ENCODE measurements at places on chromosomes 1 and 21.

GRCh38 chr21:16983420-16983819 is 529.4 kb upstream of the CXADR start:
- no peak for DNase-seq

GRCh38 chr1:21325231-21325718 is 35.0 kb upstream of the ECE1 start:
- no peak for DNase-seq

DNA sequence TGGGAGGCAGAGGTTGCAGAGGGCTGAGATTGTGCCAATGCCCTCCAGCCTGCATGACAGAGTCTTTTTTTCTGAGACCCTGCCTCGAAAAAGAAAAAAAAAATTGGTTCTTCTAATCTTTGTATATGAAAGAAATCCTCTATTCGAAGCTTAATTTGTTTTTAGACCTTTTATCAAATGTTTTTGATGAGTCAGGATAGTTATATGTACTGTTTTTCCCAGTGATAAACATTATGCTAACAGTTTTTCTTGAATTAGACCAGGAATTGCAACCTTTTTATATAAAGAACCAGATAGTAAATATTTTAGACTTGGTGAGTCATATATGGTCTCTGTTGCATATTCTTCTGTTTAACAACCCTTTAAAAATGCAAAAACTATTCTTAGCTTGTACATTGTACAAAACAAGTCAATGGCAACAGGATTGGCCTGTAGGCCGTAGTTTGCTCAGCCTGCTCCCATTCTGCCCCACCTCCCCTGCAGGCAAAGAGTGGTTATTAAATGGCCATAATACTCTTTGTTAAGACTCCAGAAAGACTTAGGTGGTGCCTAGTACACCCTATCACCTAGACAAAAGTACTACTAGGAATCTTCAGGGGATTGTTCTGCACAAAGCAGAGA is 45.2 kb downstream of the LYST start:
- DNase-seq, result no peak

DNA sequence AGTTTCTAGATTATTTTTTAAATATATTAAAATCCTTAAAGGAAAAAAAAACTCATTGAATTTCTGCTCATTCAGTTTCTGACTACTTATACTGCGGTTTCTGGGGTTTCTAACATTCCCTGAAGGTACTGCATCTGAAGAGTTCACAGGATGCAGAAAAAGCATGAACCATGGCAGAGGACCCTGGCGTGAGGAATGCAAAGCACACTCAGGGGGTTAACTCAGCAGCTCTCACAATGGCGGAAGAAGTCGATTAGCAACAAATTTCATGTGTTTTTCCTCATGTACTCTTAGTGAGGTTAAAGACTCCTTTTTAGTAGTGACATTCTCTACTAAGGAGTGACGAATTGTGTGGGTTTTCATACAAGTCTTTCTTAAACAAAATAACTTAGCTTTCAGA is 975.6 kb downstream of the NCAM2 start:
- no peak for DNase-seq

- DNase-seq, result no peak
These were observed 130.6 kb downstream of the MRPS6 start for GRCh38 chr21:34203851-34204420.

DNA sequence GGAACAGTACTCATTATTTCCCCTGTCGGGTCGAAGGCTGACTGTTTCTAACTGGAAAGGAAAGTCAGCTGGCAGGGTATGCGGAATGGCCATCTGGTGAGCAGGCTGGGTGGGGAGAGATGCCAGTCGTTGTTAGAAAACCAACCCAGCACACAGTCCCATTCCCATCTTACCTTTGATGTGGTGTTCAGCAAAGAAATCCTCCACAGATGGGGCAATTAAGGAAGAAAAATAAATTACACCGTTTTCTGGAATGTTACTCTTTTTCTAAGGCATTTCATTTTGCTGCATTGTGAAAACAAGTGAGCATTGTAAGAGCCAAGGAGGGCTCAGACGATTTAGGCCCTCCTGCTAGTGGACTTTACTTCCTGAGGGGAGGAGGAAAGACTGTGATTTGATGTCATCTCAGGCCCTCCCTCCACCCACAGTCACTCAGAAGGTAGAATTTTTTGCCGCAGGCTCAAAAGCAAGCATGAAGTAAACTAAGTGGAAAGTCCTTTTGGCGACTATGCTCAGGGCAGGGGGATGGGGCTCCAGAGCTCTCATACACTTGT is at the start of gene SLC16A4:
SLC16A4 (minus strand) TSS at position 335 of the 554 bp plus-strand sequence. CDS start 1,703 bp downstream, outside the sequence.
- DNase-seq, result no peak

GRCh38 chr1:215113776-215114153 is 31.2 kb downstream of the KCNK2 start:
- no peak for DNase-seq

DNA sequence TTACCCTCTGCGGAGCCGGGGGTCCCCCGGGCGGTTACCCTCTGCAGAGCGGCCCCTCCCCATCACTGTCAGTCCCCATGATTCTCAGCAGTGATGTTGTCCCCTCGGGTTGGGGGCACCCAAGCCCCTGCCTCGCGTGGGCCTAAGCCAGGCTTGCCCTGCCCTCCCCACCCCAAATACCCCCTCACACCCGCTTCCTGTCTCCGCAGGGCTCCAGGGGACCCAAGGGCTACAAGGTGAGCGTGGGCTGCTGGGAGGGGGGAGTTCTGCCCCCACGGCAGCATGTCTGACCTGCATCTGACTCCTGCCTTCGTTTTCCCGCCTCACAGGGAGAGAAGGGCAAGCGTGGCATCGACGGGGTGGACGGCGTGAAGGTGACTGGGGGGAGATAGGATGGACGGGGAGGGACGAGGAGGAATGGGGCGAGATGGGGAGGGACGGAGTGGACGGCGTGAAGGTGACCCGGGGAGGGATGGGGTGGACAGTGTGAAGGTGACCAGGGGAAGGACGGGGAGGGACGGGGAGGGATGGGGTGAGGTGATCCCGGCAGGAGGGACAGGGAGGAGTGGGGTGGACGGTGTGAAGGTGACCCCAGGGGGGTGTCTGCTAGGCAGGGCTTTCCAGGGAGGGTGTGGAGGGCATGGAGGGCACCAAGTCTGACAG is 8.6 kb downstream of the COL6A1 start:
- no peak for DNase-seq

- DNase-seq, result no peak
These were observed 24.9 kb upstream of the ETS2 start for GRCh38 chr21:38780879-38781278.

DNA sequence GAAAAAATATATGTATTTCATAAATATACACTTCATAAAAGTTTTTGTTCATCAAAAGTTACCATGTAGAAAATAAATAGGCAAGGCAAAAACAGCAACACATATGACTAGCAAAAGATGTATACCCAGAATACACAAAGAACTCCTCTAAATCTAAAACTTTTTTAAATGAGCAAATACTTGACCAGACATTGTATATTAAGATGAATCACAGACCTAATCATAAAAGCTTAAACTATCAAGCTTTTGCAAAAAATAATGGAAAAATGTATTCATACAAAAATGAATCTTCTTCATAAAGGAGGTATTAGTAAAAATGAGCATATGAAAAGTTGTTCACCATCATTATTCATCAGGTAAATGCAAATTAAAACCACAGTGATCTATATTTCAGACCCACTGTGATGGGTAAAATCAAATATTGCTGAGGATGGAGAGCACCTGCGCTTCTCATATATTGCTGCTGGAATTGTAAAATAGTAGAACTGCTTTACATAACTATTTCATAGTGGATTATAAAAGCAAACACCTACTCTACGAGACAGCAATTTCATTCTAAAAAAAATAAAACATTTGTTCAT is 78.3 kb upstream of the RGS1 start:
- no peak for DNase-seq

- DNase-seq, result peak; percentile 32
These were observed 16.6 kb upstream of the RNF19B start for GRCh38 chr1:32981003-32981901.

DNA sequence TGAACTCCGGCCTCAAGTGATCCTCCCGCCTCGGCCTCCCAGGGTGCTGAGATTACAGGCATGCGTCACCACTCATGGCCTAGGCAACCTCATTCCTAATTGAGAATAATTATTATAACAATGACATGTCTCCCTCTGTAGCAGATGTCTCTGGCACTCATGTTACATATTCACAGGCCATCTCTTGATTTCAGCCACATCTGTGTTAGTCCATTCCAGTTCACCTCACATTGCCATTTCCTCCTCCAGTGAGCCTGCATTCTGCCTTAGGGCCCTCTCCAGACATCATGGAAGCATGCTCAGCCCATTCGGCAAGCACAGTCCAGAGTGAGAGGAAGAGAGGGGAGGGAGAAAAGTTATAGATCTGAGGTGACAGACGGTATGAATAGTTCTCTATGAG is 32.5 kb downstream of the CDKN2C start:
- no peak for DNase-seq

GRCh38 chr1:1344655-1345361 is 4.4 kb downstream of the DVL1 start:
- peak; percentile 20 for DNase-seq

DNA sequence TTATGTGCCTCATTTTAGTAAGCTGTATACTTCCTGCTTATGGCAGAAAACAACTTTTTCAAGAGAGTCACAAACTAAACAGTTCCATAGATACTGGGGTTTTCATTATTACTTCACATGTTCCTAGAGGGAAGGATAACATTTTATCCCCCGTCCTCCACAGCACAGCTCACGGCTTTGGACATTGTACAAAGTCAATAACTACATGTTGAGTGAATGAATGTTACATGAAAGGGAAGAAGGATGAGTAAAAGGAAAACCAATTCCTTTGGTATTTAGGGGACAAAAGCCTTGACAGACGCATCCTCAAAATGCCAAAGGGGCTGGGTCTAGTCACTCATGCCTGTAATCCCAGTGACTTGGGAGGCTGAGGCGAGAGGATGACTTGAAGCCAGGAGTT is 14.8 kb downstream of the PI4KB start:
- DNase-seq, result no peak

DNA sequence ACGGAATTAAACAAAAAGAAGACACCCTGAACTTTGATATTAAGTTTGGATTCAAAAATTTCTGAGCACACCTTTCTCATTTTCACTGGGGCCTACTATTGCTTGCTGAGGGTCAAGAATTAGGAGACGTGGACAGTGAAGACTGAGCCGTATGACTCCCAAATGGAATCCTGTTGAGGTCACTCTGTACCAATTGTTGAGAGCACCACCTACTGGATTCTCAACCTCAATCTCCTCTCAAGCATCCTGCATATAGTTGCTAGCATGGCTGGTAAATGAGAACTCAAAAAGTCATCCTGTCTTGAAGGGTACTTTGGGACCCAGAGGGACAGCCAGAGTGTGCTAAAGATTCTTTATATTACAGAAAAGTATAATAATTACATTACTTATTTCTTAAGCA is 20.2 kb upstream of the MTR start:
- no peak for DNase-seq

DNA sequence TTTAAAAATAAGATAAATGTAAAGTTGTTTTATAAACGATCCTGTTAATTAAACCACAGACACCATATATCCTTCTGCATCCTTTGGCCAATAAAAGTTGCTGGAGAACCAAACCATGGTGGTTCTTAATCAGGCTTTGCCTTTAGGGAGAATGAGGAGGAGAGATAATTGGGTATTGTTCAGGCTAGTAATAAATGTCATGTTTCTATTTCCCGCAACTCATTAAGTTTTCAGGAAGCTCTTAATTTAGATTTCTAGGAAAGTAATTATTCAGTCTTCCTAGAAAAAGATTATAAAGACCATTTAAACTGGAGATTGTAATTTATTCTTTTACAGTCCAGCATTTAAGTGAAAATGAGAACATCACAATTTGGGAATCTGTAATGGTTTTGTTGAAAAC is 34.5 kb downstream of the RAB4A start:
- no peak for DNase-seq

GRCh38 chr1:212752934-212753497 is 38.6 kb downstream of the NSL1 start:
- no peak for DNase-seq

DNA sequence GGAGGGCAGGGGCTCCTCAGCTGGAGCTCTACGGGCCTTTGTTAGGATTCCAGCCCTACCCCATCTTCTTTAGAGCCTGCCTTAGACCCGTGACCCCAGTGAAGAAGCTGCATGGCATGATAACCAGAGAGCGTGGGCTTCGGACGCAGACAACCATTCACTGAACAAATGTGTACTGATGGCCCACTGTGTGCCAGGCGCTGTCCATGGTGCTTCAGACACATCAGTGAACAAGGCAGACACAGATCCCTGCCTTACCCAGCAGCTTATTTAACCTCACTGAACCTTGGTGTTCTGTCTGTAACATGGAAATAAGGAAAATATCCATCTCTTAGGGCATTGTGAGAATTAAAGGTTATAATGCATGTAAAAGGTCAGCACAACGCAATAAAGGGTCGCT is 9.5 kb downstream of the CHIT1 start:
- no peak for DNase-seq

GRCh38 chr1:111227434-111227833 is at the start of gene CHI3L2:
Gene CHI3L2, plus strand, starts transcription at chr1:111227713. Its CDS starts 17 bp downstream, at chr1:111227730.
- DNase-seq, result no peak

- no peak for DNase-seq
These were observed 27.2 kb upstream of the SLC26A9 start for GRCh38 chr1:205970486-205970885.

GRCh38 chr1:54581621-54582035 is 33.6 kb downstream of the ACOT11 start:
- DNase-seq, result no peak

- DNase-seq, result no peak
These were observed 11.0 kb upstream of the TFF1 start for GRCh38 chr21:42377211-42377950.

DNA sequence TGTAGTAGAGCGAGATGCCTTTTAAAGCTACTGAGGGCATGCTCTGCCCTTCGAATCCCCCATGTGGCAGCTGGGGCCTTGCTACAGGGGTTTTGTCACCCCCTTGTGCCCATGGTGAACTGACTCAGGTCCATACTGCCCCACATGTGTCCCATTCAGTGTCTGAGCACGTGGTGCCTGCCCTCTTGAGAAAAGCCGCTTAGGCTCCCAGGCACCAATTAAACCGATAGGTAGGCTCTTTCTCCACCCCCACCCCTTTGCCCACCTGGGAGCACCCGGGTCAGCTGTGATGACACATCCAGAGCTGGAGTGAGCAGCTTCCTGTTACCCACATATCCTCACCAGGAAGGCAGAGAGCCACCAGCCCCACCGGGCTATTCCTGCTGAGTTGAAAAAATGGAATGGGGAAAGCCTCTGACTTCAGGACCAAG is 30.5 kb downstream of the TMCC2 start:
- DNase-seq, result no peak

DNA sequence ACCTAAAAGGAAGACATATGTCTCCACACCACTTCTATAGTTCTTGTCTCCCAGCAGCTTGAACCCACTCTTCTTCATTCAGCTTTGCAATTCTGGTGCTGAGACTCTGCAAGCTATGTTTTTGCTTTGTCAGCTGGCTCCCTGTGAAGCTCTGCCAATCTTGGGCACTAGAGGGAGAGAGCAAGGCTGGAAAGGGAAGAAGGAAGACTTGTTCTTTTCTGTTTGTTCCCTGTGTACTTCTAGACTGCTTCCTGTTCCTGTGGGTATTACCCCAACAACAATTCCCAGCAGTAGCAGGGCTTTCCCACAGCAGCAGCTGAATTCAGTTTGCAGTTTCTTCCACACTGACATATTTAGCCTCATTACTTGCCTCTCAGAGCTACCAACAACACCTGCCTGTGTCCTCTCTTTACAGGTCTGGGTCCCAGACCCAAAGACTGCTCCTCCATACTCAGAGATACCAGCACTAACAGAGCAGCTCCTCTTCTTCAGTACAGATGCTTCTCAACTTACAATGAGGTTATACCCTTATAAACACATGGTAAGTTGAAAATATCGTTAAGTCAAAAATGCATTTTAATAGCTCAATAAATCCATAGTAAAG is 275.2 kb upstream of the NEGR1 start:
- DNase-seq, result no peak

All from activated T-helper 1 cell treated with Interleukin-2 at 50 U/mL for 16 hours (primary cell).